BE2C (cell line): ENCODE measurements at places on chromosomes 3 and 15.

- DNase-seq, result no peak
Measured at GRCh38 chr15:101180620-101181307, 71.1 kb downstream of the CHSY1 start.

GRCh38 chr15:25415217-25415616 lies 23.6 kb downstream of the UBE3A start:
- no peak for DNase-seq

- no peak for DNase-seq
Measured at GRCh38 chr15:63918901-63919348, 85.2 kb upstream of the HERC1 start.

- no peak for DNase-seq
Measured at GRCh38 chr15:51672913-51673857, 8.1 kb upstream of the SCG3 start.

- DNase-seq, result no peak
Measured at GRCh38 chr15:93250209-93250608, 161.2 kb upstream of the RGMA start.

GRCh38 chr3:99901200-99901926 lies 83.7 kb downstream of the CMSS1 start:
- no peak for DNase-seq

- DNase-seq, result no peak
Measured at GRCh38 chr3:37514055-37514665, 339.8 kb upstream of the LRRFIP2 start.

GRCh38 chr3:66574091-66574490 lies 73.3 kb upstream of the LRIG1 start:
- DNase-seq, result no peak

GRCh38 chr15:101091080-101092017 lies 160.5 kb downstream of the CHSY1 start:
- DNase-seq, result no peak

GRCh38 chr3:194283221-194284006 lies 67.7 kb downstream of the CPN2 start:
- no peak for DNase-seq

DNA sequence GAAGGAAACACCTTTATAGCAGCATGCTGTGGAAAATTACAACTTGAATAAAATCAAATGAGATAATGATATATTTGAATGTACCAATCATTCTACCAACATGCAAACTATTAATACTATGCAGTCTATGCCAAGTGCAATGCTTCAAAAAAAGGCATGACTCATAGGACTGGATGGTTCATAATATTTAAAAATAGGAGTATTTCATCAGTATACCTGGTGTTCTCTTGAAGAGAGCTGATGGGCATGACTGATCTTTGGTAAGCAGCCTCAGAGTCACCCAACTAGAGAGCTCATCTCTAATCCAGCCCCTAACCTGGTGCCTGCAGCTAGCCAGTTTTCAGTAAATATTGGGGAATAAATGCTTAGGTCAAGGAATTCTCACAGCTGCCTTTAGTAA lies 434.7 kb upstream of the ARRDC4 start:
- DNase-seq, result no peak

DNA sequence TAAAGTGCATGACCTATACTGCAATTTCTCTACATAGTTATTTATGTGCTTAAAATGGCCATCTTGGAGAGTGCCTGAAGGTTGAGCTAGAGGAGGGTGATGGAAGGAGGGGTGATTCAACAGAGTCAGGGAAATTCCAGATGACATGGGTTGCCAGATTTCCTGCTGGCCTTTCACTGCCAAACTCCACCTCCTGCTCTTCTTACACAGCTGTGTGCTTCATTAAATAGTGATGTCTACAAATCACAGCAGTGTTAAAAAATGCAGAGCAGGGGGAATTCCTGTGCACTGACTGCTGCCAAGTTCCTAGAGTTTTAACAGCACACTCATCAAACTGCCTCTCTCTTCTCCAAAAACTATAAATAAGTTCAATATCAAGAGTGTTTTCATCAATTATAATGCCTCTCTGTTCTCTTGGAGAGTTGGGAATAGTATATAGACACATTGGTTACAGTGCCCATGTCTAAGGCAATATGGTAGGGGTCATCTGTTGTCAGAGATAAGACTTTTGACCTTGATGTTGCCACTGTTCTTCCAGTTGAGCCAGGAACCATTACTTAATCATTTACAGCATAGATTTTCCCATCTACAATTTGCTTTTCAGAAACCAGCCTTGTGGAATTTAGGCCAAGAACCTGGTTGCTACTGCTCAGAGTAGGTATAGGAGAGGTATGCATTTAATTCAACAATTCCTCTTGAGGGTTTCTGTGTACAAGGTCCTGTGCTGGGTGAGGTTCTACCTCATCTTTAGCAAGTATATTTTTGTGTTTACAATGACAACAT lies 79.6 kb downstream of the TP63 start:
- no peak for DNase-seq

DNA sequence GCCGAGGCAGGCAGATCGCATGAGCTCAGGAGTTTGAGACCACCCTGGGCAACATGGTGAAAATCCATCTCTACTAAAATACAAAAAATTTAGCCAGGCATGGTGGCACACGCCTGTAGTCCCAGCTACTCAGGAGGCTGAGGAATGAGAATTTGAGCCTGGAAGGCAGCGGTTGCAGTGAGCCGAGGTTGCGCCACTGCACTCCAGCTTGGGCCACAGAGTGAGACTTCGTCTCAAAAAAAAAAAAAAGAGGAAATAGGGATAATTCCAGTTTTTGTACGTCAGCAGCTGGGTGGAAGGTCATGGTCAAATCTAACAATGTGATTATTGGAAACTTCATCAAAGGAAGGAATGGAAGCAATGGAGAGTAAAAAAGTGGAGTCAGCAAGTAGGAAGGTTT lies 3.1 kb downstream of the CMC1 start:
- DNase-seq, result no peak

GRCh38 chr15:84685304-84685703 lies 27.3 kb upstream of the NMB start:
- DNase-seq, result peak; percentile 18

DNA sequence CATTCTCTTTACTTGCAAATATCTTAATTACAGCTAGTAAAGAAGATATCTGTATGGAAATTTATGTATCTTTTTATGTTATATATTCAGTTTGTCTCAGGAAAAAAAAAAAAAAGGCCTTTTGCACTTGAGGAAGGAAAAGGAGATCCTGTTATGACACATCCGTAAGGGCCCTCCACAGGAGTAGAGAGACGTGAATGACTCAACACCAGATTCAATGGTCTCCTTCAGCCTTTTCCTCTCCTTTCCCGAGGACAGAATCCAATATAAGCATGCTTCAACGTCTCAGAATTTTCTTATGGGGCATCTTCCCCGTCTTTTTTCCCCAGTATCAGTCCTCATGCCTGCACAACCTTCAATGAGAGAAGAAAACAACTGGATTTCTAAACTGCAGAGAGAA lies 340.3 kb downstream of the NTRK3 start:
- no peak for DNase-seq

GRCh38 chr3:65170390-65171042 lies 482.7 kb upstream of the ADAMTS9 start:
- DNase-seq, result peak; percentile 77

DNA sequence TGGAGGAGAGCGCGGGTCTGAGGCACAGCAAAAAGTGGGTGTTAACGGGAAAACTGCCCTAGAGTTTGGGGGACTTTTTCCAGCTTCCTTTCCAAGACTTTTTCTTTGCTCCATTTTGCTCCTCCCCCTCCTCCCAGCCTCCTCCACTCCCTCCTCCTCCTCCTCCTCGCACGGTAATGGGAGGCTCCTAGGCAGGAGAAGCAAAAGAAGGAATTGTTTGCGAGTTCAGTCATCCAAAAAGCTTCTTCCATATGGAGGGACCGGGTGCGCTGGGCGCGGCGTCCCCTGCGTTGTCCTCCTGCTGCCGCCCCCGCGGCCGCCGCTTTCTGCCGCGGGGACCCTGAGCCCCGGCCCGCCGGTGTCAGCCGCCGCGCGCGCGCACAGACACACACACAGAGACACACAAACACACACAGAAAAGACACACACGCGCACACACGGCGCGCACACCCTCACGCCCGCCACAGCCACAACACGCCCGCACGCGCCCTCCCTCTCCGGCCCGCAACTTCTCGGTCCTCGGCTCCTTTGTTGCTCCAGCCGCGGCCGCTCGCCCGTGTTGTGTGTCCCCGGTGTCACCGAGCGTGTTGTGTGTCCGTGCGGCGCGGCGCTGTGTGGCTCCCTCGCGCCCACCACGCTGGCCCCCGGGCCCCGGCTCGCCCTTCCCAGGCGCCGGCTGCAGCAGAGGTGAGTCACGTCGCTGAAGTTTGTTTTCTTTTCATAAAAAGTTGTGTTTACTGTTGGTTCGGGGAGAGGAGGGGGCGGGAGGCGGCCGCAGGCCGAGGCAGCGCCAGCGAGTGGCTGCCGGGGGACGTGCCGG lies at the start of gene BOC:
Gene BOC (plus strand): TSS at position 228 of the 820 bp plus-strand sequence. CDS start 38,246 bp downstream, outside the sequence.
- peak; percentile 17 for DNase-seq

DNA sequence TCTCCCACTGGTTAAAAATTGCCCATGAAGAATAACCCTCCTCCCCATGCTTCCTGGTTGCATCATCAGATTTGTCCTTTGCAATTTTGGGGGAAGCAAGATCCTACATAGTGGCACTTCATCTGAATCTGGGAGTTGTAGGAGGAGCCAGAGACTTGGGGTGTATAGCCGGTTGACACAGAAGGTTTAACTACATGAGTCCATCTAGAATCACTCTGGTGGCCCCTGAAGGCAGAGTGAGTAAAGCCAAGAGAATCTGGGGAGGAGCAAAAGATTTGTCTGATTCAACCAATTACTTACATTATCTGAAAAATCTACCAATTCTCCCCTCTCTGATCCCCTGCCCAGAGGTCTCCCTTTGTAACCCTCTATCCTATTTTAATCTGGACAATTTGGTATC lies 50.1 kb downstream of the SYN2 start:
- no peak for DNase-seq

DNA sequence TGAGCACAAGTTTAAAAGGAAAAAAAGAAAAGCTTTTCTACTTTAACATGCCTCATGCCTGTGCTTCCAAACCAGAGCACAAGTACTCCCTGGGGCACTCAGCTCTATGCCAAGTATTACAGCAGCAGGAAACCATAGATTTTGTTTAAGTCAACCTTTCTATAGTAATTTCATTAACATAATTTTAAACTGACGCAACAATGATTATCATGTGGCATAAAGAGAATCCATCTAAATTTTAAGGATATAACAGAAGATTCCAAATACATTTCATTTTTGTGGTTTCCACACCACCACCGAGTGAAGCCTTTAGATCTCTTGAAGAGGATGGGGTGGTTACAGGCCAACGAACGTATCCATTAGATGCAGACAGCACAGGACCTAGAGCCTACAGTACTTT lies 112.1 kb downstream of the TNIK start:
- DNase-seq, result no peak

DNA sequence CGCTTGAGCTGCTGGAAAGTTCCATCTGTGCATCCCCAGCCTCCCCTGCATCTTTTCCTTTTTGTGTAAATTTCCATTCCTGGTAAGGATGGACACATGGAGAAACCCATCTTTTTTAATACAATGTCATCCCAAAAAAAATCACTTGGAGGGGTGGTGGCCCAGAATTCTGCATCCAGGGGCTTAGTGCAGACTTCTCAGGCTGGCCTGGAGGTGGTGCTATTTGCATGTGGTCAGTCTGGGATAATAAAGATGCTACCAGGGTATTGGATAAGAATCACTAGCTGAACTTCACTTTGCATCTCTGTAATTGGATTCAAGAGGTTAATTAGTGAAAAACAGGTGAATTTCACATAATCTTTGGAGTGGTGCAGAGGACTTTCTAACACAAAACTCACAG lies 1.8 kb upstream of the ZSCAN2 start:
- peak; percentile 62 for DNase-seq

- no peak for DNase-seq
Measured at GRCh38 chr15:83699028-83699427, 45.1 kb downstream of the ADAMTSL3 start.

- DNase-seq, result no peak
Measured at GRCh38 chr15:63915873-63916771, 82.4 kb upstream of the HERC1 start.

DNA sequence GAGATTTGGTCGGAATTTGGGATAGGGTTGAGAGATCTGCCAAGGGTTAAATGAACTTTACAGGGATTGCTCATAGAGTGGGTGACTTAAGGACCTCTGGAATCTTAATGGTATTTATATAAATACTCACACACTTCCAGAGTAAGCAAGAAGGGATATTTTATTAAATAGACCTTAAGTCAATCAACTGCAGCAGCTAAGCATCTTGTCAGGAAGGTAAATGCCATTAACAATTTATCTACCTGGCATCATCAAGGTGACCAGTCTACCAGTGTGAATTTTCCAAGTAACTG lies 123.9 kb downstream of the FEZF2 start:
- DNase-seq, result no peak

DNA sequence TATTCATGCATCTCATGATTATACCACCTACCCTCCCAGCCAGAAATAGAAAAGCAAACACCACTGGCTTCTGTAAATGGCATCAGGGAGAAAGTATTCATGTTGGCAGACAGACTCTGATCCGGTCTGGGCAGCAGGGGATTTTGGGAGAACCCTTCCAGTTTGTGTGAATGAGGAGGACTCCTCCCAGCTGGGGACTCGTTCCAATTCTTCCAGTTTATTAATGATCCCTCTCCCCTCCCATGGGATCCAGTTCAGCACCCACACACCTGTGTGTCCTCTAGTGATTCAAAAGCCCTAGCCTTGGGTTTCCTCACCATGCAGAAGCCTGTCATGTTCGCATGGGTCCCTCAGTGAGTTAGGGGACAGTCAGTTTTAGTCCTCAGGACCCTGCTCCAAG lies 110.9 kb downstream of the IQSEC1 start:
- no peak for DNase-seq

- DNase-seq, result peak; percentile 91
Measured at GRCh38 chr15:78212546-78213424, 21.6 kb downstream of the ACSBG1 start.

DNA sequence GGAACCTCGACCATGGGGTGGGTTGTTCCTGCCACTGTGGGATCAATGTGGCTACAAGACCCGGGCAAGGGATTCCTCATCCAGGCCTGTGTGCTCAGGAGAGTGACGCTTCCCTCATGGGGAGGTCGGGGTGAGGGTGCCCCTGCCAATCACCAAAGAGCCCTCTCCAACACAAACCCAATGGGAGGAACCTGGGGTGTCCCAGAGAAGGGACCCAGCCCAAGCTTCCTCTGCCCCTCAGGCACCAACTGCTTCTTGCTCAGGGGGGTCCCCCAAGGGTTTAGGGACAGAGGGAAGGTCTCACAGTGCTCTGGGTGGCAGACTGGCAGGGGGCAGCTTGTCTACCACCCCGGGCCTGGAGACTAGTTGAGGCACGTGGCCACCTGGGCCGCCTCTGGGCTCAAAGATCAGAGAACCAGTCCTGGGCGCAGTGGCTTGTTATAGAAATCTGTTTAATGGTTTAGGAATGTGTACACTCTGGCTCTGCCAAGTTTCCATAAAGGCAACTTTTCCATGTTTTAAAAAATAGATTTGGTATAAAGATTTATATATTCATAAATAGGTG lies 26.6 kb downstream of the GP9 start:
- no peak for DNase-seq

- DNase-seq, result no peak
Measured at GRCh38 chr3:16058521-16058920, 116.0 kb upstream of the GALNT15 start.
